ENCODE measurements at places on chromosomes 2 and 18.
A peak's percentile ranks its signal among the peaks of the same experiment; 100 is the strongest.

GRCh38 chr2:140376686-140377085, 1596.5 kb upstream of the NXPH2 start:
- no peak for DNase-seq

DNA sequence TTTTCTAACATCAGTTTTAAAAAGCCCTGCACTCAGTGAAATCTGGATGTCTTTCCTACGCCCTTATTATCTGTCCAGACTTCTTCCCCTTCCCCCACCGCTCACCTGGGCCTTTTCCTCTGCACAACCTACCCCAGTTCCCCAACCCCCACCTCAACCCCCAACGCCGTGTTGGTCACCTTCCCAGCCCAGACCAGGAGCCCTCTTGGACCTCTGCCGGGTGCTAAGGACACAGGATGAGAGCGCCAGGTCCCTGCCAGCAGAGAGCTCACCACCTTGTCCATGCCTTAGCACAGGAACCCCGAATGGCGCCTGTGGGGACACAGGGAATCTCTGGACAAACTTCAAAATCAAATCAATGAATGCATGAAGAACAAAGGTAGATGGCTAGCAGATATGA, 966 bp upstream of the RBM43 start:
- no peak for DNase-seq

DNA sequence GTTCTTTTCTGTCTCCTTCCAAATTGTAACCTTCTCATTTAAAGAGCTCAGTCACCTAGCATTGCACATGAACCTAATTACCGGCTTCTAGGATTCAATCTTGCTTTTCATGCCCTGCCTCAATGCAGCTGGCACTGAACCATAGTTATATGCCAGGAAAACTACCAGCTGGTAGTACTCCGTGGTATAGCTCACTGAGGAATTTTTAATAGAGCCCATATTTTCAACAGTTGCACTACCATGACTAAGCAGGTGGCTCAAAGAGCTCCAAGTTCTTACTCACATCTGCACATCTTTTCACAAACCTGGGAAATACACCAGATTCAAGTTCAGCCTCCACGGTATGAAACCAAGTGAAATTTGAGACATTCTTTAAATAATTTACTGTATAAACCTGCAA, 363.5 kb downstream of the GRB14 start:
- no peak for DNase-seq

- no peak for DNase-seq
Measured at GRCh38 chr2:15311926-15312325, 249.2 kb downstream of the NBAS start.

DNA sequence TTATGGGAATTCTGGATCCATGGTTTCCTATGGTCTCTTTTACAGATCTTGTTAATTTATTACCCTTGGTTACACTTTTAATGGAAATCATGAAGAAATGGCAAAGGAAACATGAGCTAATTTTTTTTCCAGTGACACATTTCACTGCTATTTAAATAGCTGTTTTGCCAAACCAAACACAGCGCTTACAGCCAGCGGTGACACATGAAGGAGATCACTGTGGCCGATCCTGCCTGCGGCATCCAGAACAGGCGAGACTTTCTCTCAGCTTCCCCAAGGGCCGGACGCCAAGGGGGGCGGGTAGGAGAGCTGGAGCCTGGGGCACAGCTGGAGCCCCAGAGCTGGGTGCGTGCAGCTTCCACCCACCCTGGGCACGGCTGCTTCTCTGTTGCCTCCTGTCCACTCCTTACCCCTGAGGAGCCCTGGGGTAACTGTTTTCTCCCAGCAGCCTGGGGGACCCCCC, 81.4 kb upstream of the PKDCC start:
- no peak for DNase-seq

DNA sequence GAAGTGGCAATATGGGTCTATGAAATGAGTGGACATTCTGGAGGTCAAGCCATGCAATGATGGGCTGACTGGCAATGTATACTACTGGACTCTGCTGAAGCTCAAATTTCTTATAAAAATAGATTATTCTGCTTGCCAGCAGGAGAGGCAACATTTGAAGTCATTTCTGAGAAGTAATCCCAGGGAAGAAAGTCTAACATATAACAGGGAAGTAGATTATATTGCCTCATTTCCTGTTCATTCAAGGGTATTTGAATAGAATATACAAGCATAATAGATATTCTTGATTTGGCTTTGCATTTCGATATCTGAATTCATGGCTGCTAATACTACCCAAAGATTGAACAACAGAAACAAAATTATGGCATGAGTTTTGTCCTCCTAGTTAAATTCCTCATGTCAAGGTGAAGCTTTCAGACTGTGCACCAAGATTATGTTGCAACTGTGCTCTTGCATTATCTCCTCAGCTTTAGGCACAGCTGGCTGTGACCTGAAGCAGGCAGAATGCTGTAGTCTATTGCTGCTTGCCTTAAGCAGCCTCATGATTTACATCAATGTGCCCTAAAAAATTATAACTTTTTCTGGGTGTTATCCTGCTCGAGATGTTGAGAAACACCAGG, 13.3 kb upstream of the TMX3 start:
- DNase-seq = no peak

- no peak for DNase-seq
Measured at GRCh38 chr18:13284330-13285027, 65.9 kb downstream of the LDLRAD4 start.

- no peak for DNase-seq
Measured at GRCh38 chr2:189783451-189783926, 650 bp downstream of the ORMDL1 start.

- DNase-seq = no peak
Measured at GRCh38 chr2:69755862-69756467, 14.0 kb downstream of the ANXA4 start.

DNA sequence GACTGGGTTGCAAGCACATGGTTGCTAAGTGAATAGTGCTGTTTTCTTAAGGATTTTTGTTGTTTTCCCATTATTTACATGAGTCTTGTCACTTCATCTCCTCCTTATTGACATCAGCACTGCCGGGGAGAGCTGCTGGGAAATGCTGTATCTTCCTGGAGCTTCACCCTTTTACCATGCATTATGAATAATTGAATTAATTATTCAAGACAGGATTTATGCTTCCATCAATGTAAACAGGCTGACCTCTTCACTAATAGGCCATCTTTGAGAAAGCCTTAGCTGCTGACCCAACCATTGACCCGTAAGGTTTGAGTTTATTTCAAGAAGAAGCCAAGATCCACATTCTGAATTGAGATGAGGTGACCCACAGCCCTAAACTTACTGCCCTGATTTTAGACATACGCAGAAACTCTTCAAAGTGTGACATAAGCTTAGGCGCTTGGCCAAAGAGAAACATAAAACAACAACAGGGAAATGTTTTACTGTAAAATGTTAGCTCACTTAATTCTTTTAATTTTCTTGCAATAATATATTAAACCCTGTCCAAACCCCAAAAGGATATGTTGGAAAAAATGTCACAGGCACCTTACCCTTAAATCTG, 365.5 kb upstream of the SYT4 start:
- no peak for DNase-seq

DNA sequence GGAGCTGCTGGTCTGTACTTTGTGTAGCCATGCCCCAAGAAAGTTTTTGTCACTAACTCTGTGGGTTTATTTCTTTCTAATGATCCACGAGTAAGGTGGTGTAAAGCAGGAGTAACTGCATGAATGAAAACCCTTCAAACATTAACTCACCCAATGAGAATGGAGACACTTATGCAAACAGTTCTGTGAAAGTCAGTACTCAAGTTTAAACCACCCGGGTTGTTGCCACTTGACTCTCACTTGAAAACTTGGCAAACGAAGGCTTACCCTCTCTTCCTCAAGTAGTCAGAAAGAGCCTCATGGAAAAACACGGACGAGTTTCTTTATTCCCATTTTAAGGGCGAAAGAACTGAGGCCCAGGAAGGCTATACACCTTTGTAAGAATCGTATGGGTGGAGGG, 117.5 kb downstream of the MMADHC start:
- no peak for DNase-seq

GRCh38 chr2:65349863-65350262, 82.5 kb downstream of the SPRED2 start:
- DNase-seq = no peak

- DNase-seq = no peak
Measured at GRCh38 chr2:201403880-201404279, 46.7 kb upstream of the FLACC1 start.

DNA sequence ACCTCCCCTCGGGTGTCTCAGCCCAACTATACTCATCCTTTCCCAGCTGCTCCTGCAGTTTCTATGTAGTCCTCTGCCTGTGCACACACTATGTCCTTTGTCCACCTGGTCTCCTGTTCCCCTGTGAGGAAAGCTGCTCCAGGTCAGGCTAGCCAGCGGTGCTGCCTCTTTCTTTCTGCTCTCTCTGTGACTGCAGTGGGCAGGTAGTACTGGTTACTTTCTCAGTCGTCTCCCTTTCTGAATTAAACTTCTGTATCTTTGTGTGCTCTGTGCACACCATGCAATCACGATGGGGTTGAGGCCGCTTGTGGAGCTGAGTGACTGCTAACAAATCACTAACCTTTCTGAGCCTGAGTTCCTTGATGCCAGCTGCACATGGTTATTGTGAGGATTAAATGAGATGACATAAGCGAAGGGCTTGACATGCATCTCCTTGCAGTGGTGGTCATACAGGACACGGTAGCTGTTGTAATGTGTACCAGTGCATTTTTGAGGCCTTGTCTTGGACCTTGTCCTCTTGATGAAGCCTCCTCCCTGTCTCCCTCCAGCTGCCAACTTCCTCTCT, 3.5 kb downstream of the FARP2 start:
- no peak for DNase-seq

DNA sequence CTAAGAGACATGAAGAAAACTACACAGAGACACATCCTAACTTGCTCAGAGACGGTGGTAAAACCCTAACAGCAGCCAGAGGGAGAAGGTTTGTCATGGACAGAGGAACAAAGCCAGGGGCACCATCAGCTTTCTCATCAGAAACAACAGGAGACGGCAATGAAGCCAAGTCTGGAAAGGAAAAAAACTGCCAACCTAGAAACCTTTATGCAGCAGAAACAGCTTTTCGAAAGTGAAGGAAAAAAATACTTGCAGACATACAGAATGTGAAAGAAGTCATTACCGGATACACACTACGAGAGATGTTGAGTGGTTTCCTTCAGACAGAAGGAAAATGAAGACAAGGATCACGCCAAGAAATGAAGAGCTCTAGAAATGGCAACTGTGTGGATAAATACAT, 55.9 kb downstream of the ANO7 start:
- DNase-seq = no peak

DNA sequence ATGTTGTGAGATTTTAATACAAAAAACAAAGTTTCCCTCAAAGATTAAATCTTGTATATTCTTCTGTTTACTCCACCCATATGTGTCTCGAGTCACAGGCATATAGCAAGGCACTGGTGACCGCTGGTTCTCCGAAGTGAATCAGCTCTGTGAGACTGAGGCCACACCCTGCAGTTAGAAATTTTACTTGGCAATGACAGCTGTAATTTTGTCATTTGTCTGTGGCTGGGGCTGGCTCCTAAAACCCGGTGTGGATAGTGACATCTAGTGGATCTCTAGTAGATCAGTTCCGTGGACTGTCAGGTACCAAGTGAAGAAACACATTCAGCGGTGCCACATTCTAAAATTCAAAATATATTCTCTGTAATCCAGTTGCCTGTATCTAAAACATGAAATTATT, 278.0 kb downstream of the NEDD4L start:
- DNase-seq = no peak

DNA sequence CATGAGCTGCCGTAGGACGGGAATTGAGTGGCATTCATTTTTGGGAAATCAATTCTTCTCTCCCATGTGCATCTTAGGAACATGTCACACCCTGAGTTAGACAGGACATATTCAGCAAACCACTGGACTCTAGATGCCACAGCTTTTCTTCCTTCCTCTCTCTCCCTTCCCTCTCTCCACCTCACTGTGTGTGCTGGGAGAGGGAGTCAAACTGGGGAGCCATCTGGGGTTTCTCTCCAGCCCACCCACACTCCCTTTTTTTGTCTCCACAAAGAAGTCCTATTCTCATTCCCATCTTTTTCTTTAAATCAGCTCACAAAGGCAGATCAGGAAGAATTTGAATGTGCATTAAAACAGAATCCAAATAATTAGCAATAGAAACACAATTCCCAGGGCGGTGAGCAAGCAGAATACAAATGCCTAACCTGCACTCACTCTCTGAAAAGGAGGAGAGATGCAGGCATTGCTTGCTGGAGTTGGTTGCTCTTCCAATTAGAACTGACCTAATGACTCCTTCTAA, 15.4 kb downstream of the CD28 start:
- DNase-seq = no peak

- peak; percentile 37 for DNase-seq
Measured at GRCh38 chr2:230602562-230603230, 109.9 kb upstream of the CAB39 start.

DNA sequence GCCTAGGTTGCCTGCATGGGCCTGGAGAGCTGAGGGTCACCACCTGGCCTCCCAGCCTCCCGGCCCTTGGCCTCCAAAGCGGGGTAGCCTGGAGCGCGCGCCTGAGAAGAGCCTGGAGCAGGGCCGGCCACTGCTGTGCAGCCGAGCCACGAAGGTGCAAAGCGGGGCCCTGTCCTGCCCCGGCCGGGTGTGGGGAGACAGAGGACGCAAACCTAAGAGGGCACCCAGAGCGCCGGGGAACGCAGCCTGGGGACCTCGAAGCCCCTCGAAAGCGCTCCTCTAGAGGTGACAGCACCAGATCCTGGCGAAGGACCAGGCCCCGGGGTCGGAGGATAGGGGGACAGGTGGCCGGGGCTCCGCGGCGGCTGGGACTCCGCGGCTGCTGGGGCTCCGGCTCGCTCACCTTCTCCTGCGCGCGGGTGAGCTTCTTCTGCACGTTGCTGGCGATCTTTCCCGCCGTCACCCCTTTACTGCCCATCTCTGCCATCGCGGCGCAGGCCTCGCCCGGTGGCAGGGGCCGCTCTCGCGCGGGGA, 430 bp downstream of the BIN1 start:
- DNase-seq = no peak

DNA sequence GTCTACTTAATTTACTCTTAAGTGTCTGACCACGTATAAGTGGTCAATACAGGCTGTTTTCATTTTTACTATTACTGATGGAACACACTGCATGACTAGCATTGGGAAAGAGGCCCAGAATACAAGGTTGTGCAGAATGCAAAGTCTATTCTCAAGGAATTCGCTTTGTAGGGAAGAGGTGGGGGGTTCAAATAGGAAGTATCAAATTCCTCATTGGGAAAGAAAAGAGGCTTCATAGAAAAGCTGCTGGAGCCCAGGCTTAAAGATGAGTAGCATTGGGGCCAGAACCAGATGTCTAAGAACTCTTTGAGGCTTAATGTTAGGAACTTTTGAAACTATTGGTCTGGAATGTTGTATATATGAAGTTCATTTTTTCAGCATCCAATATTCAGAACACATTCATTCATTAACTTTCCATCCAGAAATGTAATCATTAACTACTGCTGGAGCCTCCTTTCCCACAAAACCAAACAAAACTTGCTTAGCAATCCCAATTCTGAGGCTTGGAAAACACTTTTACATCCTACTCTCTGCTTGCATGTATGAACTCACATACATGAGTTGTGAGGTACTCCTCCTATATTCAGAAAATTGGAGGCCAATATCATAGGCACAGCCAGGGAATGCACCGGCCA, 994 bp upstream of the LRATD1 start:
- DNase-seq = no peak
